ENCODE measurements at places on chromosomes 4 and X.

DNA sequence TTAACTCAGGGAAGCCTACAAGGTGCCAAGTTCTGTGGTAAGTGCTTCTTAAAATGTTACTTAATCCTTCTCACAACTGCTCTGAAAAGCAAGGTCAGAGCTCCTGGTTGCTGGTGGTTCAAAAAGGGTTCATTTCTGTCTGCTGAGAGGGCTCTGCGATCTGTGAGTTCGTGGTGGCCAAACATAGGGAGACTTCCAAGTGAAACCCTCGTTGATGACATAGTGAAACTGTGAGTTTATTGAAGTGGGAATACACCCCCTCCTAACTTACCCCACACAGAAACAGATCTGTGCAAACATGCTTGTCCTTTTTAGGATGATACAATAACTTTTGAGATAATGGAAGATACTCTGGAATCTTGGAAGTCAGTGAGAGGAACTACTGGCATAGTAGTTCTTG, 164.8 kb upstream of the PGRMC2 start:
- no peak for DNase-seq

- DNase-seq = no peak
These were observed 3.1 kb upstream of the FGFR3 start for GRCh38 chr4:1790005-1790404.

- DNase-seq = no peak
These were observed 17.8 kb upstream of the MAGED4 start for GRCh38 chrX:52166840-52167239.

DNA sequence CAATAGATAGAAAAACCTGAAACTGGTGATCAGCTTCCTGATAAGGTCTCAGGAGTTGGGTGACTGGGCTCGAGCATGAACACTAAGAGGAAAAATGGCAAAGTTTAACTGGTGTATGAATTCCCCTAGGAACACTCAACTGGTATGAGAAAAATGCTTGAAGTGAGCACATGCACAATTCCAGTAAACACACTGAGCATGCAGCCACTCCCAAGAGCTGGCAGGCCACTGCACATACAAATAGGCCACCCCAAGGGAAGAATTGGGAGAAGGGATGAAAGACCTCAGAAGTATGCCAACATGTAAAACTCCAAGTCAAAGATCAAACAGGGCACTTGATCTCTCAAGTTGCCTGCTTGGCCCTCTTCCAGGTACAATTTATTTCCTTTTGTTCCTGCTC, 45.4 kb upstream of the GNPDA2 start:
- no peak for DNase-seq

GRCh38 chr4:183205709-183206108, 106.7 kb downstream of the WWC2 start:
- DNase-seq = no peak

GRCh38 chr4:40613456-40613855, 16.2 kb downstream of the RBM47 start:
- no peak for DNase-seq

- no peak for DNase-seq
These were observed 133.8 kb upstream of the UBQLN2 start for GRCh38 chrX:56429581-56429980.

DNA sequence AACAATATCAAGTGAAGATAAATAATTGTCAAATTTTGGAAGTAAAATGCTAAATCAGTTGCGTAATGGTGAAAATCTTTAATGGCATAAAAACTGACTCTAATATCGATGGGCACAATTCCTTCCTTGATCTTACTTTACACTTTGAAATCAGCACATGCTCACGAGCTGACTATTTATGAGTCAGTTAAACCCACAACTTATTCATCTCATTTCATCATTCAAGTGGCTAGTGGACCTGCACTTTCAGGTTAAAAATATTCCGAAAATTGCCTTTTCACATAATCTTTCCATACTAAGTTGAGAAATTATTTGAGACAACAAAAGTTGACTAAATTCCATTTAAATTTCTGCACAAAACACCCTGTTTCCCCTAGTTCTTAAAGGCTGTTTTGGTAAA, 582.1 kb upstream of the TENM3 start:
- DNase-seq = no peak

- DNase-seq = no peak
These were observed 1347.1 kb upstream of the PABPC4L start for GRCh38 chr4:135548711-135549110.

- no peak for DNase-seq
These were observed at the start of gene CAPN6 for GRCh38 chrX:111270339-111270738. TSS of gene CAPN6 (minus strand) at chrX:111270483. CDS start at chrX:111263936, 6,547 bp downstream.

DNA sequence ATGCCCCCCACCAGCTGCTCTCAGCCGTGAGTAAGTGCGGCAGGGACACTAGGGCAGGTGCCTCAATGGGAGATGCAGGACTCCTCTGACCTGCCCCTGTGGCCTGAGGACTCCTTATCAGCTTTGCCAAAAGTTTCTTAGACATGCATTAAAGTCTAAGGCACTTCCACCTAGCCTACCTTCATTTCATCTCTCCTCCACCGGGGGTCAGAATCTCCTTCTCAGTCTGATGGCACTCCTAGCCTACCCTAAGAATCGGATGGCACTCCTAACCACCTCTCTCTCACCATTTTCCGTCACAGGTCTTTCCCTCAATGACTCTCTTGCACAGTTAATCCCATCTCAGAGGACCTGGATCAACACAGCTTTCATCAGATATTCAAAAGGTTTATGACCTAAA, 85.9 kb downstream of the OTC start:
- no peak for DNase-seq

DNA sequence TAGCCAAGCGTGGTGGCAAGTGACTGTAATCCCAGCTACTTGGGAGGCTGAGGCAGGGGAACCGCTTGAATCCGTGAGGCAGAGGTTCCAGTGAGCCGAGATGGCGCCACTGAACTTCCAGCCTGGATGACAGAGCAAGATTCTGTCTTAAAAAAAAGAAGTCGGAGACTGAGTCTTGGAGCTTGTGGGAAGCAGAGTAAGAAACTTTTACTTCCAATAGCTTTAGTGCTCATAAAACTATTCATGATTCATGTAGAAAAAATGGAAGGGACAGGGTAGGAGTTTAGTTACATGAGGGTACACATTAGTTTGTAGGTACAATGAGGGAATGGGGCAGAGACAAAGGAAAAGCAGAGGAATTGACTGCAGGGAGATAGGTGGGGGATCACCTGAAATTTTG, 19.3 kb downstream of the RAP2C start:
- no peak for DNase-seq

DNA sequence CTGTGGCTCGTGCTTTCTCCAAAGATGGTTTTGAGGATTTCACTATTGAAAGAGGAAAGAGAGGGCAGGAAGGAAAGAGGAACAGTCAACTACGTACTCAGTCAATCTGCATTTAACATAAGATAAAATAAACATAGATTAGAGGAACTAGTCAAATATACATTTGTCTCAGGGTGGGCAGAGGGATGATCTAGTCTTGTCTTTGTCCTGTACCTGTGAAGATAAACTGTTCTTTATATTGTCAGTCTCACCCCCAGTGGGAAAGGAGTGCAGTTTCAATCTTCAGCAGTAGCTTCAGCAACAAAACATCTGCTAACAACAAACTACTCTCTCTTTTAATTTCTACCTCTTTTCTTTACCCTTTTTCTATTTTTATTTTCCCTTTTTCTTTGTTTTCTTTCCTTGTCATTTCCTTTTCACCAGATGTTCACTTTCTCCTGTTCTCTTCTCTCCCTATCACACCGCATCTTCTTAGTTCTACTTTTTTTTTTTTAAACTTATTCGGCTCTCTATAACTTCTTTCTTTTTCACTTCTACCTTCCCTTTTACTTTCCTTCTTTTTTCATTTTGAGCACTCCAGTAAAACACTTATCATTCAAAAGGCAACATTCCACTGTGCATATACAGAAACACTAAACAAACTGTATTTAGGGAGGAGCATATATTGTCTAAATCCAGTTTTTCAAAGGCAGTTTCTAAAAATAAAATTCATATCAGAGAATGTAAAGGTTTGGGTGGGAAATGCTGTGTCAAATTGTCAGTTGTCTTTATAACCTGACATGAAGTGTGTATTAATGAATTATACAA, 51.4 kb upstream of the GUCY1A1 start:
- no peak for DNase-seq

DNA sequence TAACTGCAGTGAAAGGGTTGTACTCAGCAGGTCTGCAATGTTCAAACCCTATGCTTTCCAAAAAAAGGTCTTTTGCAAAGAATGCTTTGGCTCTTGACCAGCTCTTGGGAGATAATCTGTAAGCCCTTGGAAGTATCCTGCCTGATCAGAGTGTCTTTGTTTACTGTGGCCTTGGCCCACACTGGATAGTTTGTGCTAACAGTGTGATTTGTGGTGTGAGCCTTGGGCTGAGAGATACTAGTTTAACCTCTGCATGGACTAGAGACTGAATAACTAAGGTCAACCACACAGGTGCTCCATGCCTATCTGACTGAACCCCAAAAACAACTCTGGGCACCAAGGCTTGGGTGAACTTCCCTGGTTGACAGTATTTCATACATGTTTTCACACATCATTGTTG, 3.6 kb upstream of the MAGED1 start:
- DNase-seq = no peak

- DNase-seq = no peak
These were observed 2.2 kb upstream of the FMR1NB start for GRCh38 chrX:147978931-147979330.

GRCh38 chrX:130654409-130654950, 248.5 kb downstream of the ENOX2 start:
- DNase-seq = no peak

DNA sequence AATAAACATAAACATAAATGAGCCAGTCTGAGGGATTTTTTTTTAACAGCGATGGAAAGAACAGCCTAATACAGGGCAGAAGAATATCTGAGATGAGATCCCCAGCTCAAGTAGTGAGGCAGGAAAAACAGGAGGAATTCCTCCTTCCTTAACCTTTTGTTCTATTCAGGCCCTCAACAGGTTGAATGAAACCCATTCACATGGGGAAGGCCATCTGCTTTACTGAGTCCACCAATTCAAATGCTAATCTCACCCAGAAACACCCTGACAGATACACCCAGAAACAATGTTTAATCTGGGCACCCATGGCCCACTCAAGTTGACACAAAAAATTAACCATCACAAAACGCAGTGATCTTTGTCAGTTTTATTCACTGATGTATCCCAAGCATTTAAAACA, 45.5 kb downstream of the SMIM31 start:
- no peak for DNase-seq

DNA sequence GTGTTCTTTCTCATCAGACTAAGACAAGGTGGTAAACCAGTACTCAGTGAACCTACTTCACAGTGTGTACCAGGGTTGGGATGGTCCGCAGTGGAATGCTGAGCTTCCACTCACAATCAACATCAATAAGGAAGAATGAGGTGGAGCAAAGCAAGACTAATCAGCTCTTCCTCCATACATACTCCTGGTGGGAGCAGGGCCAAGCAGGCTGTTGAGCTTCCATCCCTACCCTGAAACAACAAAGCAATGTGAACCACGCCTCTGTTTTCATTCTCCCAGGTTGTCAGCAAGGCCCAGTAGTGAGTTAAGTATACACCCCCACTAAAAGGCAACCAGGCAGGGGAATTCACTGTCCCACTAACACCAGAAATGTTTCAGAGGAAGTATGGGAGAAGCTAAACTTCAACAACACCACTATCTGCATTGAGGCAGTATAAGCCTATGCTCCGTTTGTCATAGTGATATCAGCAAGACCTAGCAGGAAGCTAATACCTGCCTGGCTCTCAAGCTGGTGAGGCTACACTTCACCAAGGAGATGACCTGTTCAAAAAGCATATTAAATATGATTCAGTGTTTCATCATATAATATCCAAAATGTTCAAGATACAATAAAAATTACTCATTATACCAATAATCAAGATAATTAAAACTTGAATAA, 109.5 kb downstream of the DDX60 start:
- no peak for DNase-seq

DNA sequence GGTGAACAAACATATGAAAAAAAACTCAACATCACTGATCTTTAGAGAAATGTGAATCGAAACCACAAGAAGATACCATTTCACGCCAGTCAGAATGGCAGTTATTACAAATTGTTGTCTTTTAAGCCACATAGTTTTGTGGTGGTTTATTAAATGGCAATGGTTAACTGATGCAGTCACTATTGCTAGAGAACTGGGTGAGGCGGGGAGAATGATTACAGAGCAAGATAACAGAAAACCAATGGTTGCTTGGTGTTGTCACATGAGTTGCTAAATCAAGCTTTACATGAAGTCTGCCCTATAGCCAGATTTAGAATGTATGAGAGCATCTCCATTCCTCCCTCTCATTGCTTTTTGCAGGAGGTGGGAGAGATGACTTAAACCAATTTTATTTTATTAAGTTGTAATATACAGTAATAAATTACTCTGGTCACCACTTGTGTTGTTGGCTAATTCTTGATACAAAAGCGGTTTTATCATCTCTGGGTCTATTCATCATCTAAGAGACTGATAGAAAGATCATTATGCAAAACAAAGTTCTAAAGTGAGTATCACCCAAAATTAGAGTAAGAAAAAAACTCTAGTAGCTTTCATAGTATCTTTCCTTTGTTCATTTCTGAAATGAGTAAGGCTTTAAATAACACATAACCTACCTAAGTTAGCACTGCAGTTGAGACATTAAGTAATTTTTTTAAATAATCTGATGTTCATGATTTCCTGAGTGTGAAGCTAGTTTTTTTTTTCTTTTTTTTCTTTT, 859.5 kb downstream of the STIM2 start:
- no peak for DNase-seq

- no peak for DNase-seq
These were observed 35.1 kb upstream of the GEMIN8 start for GRCh38 chrX:14064626-14065432.

GRCh38 chr4:158535130-158535614, 13.5 kb downstream of the RXFP1 start:
- DNase-seq = no peak

DNA sequence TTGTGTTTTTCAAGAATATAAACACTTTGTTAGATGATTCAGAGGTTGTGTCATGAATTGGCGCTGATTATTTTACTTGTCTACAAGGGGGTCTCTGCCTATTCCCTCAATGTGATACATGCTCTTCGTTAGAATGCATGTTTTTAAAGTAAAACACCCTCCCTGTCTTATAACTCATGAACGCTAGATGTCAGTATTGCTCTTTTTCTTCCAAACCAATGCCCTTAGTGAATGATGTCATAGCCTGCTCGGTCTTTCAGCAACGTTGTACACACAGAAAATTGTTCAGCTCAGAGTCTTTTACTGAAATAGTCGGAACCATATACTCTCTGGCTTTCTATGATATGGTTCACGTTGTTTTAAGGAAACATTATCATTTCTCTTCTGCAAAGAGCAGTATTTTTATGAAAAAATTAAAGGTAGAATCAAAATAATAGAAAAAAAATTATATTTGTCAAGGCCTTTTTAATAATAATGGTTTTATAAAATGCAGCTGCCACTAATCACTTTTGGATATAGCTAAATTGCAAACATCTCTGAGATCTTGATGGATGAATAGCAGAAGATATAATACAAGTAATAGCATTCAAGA, 292.9 kb downstream of the TLL1 start:
- DNase-seq = no peak

GRCh38 chr4:116847616-116848015, 237.8 kb downstream of the TRAM1L1 start:
- no peak for DNase-seq

DNA sequence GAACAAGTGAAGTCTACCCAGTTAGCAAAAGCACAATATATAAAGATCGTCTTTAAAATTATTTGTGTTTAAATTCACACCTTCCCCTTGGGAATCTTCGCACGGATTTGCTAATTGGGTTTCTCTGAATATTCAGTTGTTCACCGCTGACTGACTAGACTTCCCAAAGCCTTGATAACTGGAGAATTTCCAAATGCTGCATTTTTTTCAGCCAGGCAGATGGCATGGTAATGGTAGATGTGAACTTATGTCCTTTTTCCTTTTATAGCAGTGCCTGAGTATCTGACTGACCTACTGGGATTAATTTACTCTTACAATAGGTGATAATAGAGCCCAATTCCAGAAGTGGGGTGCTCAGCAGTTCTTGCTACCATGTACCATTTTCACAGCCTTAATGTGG, 548.1 kb downstream of the PACRGL start:
- DNase-seq = no peak
